Ammon's horn (tissue), 1 donor: ENCODE measurements at places on chromosomes 1 and 21.
A peak's percentile ranks its signal among the peaks of the same experiment; 100 is the strongest.

DNA sequence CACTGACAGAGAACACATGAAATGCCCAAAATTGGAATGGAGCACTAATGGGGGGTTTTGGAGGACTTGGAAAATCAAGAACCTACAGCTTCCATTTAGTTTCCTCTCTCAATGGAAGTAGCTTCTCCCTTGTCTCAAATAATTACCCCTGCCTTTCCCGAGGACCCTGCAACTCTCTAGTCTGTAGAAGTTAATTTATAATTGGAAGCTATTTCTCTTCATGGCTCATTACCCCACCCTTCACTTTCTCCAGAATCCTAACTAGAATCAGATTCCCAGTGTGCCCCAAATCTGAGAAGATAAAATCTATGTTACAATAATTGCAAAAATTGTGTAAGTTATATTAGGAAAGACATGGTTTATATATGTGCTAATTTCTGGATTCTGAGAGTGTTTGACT, 181.5 kb upstream of the ATP1B1 start:
- no peak for DNase-seq

DNA sequence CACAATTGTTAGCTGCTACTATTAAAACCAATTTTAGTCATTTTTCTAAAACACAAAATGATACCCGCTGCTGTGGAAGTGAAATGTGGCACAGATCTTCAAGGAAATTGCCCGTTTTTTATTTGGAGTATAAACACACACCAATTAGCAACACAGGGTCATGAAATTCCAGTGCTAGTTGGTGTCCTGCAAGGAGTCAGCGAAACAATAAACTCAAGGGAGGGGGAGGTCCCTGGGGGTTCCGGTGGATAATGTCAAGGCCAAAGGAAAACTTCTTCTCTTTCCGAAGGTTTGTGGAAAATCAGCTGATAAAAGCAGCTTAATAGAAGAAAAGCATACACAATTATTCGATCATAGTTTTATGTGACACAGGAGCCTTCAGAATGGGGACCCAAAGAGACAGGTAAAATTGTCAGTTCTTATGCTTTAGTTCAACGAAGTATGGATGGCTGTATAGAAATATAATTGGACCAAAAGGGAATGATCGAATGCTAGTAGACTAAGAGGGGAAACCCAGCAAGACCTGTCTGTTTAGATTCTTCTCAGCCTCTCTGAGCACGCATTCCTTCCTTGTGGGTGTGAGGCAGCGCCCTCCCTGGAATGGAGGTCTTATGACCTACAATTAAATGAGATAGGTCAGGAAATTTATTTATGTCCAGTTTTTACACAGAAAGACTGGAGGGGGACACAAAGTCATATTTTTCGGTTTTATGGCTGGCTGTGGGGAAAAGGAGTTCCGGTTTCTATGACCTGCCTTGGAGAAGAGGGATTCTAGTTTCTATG, 65.9 kb downstream of the KCNK1 start:
- DNase-seq, result no peak

- peak; percentile 45 for DNase-seq
Measured at GRCh38 chr21:46639489-46640386, 4.3 kb downstream of the PRMT2 start.

DNA sequence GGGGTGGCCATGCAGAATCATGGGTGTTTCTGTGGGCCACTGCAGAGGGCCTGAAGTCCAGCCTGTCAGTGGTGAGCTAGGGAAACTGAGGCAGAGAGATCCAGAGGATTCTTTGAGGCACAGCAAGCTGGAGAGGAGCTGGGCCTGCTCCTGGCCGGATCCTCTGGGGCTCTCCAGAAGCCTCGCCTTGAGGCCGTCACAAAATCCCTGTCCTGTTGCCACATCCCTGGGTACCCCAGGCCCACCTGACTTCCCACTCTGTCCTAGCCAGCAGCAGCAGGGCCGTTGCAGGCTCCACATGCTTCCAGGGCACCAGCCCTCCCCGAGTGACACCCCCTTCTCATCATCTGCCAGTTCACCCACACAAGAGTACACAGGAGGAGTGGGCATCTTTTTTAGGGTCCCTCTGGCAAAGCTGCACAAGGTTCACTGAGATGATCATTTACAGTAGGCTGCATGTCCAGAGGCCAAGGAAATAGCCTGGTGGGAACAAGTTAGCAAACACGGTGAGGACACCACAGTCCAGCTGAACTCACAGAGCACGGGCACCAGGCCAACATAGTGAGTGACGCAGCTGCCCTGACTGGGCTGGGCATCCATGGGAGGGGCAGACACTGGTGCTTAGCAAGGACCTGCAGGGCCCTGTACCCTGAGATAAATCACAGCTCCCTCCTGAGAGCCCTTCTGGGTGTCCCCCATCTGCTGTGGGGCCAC, 25.1 kb upstream of the TSPEAR start:
- no peak for DNase-seq

DNA sequence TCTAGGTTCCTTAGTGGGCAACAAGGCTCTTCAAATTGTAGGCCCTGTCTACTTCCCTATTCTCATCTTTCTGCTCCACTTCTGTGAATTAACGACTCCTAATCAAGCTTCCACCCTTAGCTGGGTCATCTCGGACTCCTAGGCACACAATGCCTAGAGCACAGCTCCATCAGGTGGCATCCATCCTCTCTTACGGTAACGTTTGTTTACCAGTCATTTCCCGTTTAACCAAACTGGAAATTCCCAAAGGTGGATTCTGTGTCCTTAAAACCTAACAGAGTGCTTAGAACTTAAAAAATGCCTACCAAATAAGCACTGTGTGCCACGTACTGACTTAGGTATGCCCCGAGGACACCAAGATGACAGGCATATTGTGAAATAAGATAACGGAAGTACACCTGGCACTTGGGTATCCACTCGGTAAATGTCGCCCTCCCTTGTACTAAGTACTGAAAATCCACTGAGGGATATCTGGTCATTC, 1.5 kb downstream of the PARP1 start:
- no peak for DNase-seq

GRCh38 chr1:33719326-33719725, 144.6 kb upstream of the HMGB4 start:
- DNase-seq, result no peak

GRCh38 chr1:209692296-209692695, 12.3 kb upstream of the HSD11B1 start:
- no peak for DNase-seq
